ENCODE measurements at places on chromosomes 7 and 10.
A peak's percentile ranks its signal among the peaks of the same experiment; 100 is the strongest.

GRCh38 chr10:13890233-13891127 lies 303.7 kb downstream of the PRPF18 start:
- DNase-seq = no peak

- peak; percentile 65 for DNase-seq
Observed at GRCh38 chr7:28685644-28686417, 272.3 kb downstream of the TRIL start.

- DNase-seq = no peak
Observed at GRCh38 chr7:86600506-86601290, 43.0 kb upstream of the GRM3 start.

DNA sequence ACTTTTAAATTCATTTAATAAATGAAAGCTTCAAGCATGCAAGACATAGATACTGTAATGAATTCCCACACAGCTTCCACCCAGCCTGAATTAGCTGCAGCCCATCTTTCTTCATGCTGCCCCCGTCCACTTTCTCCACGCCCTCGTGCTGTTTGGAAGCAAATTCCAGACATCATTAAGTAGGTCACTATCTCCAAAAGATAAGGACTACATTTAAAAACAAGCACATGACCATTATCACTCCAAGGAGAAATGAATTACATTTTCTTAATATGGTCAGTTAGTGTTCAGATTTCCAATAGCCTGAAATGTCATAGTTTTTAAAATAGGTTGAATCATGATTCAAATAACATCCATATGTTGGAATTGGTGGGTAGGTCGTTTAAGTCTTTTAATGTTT lies 24.3 kb downstream of the LMTK2 start:
- DNase-seq = no peak

DNA sequence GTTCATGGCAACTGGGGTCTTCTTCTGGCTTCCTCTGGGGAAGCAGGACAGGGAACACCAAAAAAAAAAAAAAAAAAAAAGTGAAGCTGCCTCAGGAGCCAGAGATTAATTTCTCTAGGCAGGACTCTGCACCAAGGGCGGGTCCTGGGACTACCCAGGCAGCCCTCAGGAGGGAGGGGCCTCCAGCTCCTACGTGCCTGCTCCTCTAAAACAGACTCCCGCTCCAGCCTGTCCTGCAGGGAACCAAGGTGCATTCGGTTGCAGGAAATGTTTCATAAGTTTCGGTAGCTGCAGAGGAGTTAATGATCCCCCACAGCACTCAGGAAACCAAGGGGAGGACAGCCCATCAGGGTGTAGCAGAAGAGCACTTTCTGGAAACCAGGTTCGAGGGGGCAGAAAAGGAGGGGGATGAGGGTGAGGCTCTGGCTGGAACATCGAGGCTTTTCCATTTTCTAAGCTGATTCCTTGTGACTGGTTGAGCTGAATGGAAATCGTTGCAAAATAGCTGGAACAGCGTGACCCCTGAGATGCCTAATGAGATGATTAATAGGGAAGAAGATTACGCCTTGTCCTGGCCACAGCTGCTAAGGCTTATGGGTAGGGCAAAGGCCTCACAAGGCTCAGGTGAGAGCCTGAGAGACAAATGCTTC lies 84.2 kb downstream of the STRA8 start:
- DNase-seq = no peak

DNA sequence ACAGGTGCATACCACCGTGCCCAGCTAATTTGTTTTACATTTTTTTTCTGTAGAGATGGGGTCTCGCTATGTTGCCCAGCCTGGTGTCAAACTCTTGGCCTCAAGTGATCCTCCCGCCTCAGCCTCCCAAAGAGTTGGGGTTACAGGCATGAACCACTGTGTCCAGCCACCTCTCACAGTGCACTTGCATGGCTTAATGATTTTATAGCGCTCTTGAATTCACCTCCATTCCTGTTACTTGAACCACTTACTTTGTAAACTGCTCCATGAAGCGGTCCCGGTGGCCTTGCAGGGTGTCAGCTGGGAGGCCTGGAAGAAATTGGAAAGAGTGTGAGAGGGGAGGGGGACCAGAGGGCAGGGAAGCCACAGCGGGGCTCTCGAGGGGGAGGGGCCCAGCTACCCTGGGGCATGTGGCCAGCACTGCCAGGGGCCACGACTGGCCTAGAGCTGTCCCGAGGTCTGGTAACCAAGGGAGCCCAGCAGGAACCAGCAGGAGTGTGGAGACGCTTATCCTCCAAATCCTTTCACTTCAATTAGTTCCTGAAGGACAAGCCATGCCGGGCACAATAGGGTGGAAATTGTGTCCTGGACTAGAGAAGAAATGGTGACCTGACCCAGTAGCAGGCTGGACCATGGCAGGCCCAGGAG lies 76.0 kb downstream of the SPDYE5 start:
- no peak for DNase-seq

DNA sequence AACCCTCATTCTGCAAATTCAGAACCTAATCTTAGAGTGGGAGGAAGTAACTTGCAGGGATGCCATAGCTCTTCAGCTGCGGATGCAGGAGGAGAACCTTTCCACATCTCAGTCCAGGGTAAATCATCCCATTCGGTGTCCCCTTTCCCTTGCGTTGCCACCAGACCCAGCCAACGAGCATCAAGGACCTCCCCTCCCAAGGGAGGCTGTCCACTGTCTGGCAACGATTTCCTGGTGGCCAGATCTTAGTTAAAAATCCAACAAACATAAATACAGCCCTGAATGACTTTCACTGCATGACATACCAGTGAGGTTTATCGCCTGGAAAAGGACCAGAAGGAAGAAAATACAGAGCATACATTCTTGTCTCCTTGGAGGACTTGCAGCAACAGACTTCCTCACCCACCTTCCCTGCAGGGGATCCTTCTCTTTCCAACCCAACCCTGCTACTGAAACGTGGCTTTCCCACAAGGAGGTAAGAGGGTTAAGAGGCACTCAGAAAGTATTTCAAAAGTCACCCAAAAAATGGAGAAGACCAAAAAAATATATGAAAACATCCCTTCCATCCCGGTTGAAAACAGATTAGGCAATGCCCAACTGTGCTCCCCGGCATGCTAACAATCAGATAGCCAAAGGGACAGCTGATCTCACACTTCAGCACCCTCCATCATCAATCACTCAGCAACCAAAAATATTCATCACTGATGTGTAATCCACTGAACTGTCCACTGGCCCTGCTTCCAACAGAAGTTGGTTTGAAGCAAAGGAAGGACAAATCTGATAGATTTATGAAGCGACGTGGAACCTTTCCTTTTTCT lies 206.6 kb downstream of the TNS3 start:
- no peak for DNase-seq

DNA sequence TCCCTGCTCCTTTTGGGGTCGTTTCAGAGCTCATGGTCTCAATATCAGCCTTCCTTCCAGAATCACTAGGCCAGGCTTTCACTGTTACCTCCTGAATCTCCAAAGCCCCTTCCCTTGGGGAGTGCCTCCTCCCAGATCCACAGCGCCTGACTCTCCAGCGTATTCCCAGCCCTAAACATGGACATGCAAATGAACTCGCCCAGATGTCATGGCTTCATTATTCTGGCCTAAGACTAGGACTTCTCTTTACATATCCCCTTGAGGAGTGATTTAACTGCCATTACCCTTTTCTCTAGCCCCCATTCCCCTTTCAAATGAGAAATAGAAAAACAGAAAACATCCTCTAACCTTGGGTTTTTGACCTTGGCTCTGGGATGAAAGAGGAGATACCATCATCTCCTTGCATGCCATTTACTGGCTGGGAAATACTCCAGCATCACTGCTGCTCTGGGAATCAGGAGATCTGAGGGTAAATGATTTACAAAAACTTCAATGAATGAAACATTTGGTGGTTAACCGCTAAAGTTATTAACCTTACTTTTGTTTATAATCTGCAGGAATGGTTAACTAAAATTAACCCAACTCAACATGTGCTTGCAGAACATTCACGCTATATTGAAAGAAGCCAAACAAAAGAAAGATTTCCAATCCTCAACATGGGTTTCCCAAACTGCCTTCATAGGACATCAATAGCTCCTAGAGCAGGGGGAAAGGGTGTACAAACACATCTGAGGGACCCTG lies 37.0 kb downstream of the FAM171A1 start:
- DNase-seq = no peak

DNA sequence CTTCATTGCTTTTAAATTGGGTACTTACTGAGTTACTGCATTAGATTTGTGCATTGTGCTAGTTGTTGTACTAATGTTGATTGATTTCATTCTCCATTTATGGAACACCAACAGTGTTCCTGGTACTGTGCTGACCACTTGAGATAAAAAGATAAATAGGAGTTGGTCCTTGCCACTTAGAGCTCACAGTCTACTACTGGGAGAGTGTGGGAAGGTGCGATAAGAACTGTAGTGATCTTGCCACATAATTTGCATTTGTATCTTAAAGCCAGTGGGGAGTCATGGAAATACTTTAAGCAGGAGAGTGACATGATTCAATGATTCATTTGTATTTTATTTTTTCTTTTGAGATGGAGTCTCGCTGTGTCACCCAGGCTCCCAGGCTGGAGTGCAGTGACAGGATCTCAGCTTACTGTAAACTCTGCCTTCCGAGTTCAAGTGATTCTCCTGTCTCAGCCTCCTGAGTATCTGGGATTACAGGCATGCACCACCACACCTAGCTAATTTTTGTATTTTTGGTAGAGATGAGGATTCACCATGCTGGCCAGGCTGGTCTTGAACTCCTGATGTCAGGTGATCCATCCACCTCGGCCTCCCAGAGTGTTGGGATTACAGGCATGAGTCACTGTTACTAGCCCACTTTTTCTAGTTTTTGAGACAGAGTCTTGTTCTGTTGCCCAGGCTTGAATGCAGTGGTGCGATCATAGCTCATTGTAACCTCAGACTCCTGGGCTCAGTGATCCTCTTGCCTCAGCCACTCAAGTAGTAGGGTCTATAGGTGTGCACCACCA lies 51.2 kb upstream of the TMEM248 start:
- no peak for DNase-seq

DNA sequence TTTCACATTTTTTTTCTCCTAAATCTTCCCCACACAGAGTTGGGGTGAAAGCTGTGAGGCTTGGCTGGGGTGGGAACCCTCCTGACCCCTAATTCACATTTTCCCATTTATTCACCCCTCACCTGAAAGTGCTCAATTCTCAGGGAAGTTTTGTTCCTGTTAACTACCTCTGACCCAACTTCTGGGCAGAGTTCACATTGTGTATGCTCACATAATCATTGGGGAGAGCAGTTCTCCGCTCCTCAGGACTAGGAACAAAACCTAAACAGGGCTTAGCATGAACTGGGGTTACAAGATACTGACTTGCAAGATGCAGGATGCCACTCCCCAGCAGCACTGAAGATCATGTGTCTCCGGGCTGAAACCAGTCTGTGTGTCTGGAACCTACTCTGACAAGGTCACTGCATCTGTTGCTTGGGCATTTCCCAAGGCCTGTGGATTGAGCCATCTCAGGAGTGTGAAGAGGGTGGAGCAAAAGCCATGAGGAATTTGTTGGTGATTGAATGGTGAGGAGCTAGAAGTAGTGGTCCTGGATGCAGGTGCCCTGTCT lies 258.1 kb upstream of the IGFBP3 start:
- no peak for DNase-seq

GRCh38 chr7:151626422-151627115 lies 106.9 kb upstream of the RHEB start:
- DNase-seq = peak; percentile 34

DNA sequence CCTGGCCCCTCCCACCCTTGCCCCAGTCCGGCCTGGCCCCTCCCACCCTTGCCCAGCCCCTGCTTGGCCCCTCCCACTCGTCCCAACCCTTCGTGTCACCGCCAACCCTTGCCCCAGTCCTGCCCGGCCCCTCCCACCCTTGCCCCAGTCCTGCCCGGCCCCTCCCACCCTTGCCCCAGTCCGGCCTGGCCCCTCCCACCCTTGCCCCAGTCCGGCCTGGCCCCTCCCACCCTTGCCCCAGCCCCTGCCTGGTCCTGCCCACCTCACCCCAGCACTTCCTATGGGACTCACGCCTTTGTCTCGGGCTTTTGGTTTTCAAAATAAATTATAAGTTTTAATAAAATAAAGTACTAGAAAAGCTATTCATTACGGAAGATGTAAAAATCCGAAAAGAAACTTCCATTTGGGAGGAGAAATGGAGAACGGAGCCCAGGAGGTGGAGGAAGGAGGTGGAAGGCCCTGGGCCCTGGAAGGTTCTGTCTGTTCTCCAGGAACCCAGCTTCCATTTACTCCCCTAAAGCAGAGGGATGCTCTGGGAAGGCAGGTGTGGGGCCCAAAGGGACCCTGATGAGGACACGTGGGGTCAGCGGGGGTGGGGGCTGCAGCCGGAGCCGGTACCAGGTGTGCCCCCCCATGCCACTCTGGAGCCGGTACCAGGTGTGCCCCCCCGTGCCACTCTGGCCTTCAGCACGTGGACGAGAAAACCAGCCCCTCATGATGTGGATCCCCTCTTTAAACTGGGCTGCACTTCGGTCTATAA lies 52.2 kb downstream of the PWWP2B start:
- DNase-seq = peak; percentile 91

GRCh38 chr7:44811093-44811492 lies 14.6 kb downstream of the PPIA start:
- no peak for DNase-seq

Measured in HAP-1 (cell line).